Left renal pelvis (tissue), 4 donors: ENCODE measurements at places on chromosomes 5 and 9.

DNA sequence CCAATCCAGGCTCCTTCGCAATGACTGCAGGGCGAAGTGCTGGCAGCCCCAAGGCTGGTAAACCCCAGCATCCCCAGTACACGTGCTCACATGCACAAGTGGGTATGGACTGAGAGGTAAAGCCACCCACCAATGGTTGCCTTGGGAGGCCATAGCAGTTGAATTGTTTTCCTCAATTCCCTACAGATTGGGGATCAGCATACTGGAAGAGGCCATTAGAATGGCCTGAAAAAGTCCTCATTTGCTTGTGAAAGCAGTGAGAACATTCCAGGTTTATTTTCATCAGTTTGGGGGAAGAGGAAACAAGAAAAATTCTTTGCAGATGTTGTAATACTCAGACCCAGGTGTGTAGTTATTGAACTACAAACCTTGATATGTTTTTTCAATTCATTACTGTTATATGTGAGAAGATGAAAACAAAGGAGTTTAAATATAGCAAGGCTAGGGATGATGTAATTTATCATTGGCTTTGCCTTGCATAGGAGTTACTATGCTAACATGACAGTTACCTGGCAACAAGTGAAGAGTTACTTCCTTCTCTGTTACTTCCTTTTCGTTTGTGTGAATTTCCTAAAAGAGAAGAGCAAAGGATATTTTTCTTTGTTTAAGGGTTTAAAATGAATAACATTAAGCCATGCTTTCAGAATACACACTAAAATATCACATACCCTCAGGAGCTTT lies 36.4 kb downstream of the MTMR12 start:
- DNase-seq, result no peak

- no peak for DNase-seq
Measured at GRCh38 chr5:172586125-172587060, 54.7 kb upstream of the NEURL1B start.

DNA sequence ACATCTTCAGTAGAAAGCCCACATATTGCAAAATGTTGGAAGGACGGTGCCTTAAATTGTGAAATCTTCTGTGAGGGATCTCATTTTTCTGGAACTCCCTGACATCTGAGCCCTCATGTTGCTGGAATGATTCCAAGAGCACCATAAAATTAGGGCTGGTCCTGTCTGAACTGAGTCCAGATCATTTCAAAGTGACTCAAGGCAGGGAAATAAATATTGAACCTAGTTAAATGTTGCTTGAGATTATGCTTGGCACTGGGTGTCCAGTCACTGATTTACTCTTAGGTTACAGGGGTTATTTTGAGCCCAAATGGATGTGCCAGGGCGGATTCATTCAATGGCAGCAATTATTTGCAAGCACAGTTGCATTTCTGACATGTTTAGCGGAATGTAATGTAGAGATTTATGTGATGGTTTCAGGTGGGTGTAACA lies 437.0 kb downstream of the PIK3R1 start:
- no peak for DNase-seq

GRCh38 chr5:149036970-149037369 lies 25.9 kb downstream of the SH3TC2 start:
- DNase-seq, result no peak

DNA sequence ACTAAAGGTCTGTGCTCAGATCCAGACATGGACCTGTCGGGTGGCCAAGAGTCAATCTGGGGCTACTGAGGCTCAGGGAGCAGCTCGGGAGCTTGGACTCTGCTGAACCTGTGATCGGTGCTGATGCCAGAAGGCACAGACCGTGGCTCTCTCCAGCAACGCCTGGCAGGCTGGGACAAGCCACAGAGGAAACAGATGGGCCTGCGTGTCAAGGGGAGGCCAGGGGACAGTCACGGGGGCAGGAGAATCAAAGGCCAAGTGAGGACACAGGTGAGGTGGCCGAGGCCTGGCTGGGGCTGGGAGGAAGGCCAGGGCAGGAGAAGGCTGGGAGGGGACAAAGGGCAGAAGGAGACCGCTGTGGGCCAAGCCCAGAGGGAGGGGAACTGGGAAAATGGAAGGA lies 43.4 kb downstream of the EPB41L4B start:
- no peak for DNase-seq

GRCh38 chr9:33233626-33234342 lies 6.2 kb upstream of the SPINK4 start:
- DNase-seq, result no peak

DNA sequence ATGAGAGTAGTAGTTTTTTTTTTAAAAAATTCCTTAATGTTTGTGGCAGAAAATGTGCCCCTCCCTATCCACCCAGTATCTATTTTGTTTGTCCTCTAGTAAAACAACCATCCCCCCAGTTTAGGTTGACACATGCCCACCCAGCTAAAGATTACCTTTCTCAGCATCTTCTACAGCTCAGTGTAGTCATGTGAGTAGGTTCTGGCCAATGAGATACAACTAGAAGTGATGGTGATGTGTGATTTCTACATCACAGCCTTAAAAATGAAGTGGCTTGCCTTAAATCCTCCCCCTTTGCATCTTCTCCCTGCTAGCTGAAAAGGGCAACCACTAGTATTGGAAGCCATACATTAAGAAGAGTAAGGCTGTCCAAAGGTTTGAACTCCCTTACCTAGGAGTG lies 14.9 kb downstream of the CHD1 start:
- no peak for DNase-seq
